ENCODE measurements at places on chromosomes 12 and 14.

DNA sequence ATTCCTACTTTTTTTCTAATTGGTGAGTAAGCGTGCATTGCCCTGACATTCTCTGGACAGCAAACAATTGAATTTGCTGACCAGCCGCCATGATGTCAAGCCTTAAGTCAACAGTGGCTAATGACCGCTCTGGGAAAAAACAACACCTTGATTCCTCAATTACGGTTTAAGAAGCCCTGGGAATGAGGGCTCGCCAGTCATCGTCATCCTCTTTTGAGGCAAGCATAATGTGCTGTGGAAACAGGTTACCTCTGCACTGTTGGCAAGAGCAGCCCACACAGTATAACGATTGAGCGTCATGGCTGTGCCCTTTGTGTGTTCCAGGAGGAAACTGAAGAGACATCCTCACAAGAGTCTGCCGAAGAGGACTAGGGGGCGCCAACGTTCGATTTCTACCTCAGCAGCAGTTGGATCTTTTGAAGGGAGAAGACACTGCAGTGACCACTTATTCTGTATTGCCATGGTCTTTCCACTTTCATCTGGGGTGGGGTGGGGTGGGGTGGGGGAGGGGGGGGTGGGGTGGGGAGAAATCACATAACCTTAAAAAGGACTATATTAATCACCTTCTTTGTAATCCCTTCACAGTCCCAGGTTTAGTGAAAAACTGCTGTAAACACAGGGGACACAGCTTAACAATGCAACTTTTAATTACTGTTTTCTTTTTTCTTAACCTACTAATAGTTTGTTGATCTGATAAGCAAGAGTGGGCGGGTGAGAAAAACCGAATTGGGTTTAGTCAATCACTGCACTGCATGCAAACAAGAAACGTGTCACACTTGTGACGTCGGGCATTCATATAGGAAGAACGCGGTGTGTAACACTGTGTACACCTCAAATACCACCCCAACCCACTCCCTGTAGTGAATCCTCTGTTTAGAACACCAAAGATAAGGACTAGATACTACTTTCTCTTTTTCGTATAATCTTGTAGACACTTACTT, 138.9 kb downstream of the HMGA2 start:
- DNase-seq = no peak

- no peak for DNase-seq
Measured at GRCh38 chr12:91741932-91742331, 403.7 kb downstream of the BTG1 start.

- no peak for DNase-seq
Measured at GRCh38 chr12:117231750-117232149, 41.5 kb upstream of the FBXO21 start.

DNA sequence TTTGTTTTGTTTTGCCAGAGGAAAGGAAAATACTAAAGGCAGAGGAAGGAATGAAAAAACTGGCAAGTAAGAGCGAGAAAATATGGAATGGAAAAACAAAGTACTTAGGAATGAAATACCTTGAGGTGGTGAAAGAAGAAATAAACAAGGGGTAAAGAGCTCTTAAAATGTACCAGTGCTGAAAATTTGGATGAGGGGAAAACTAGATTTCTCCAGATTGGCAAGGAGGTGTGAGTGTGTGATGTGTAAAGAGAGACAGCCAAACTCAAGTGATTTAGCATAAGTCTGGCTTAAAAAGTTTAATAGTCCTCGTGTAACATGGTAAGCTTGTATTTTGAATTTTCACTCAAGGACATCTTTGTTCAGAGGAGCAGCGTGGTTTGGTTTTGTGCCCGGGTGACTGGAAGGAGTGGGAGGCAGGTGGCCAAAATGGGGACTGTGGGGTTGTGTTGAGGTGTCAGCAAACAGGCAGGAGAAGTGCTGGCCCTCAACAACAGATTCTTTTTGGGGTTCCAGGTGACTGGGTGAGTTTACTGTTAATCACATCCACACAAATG, 102.7 kb downstream of the DACT1 start:
- no peak for DNase-seq

- DNase-seq = no peak
Measured at GRCh38 chr14:104965561-104966231, 12.5 kb downstream of the AHNAK2 start.

DNA sequence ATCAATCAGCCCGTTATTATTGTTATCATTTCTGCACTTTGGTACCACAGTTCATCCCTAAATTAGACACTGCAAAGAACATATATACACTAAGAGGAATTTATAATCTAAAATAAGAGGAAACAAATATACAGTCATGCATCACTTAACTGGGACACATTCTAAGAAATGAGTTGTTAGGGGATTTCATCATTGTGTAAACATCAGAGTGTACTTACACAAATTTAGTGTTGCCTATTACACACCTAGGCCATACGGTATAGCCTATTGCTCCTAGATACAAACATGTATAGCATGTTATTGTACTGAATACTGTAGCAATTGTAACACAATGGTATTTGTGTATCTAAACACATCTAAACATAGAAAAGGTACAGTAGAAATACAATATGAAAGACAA, 190.5 kb downstream of the BMP4 start:
- DNase-seq = no peak

DNA sequence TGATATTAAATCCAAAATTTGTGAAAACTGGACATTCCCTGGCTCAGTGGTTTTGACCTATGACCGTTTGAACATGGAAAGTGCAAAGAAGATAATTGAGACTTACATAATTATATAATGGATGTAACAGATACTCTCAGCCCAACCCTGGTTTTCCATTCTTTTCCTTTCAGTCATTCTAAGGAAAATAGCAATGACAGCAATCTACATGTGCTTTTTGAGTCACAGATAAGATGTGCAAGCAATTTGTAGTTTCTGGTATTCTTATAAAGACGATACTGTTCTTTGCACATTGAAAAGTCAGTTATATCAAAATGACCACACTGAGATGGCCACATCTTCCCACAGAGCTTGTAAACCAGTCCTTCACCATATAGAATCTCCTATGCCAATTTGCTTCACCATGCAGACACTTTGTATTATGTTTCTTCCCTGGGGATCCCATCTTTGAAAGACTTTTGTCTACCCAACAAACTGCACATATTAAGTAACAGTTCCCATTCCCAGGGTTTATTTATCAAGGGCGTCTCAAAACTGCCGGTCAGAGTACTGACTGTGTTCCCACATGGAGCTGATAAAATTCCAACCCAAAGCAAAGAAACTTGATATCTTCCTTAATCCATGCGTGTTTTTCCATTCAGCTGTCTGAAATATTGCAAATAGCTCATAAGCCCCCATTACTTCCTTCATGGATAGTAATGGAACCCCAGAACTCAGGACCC, 34.8 kb downstream of the PLXNC1 start:
- no peak for DNase-seq

GRCh38 chr12:108861878-108862587, 4.7 kb upstream of the SSH1 start:
- DNase-seq = no peak

GRCh38 chr12:57515934-57516541, 4.3 kb downstream of the DDIT3 start:
- DNase-seq = no peak

- DNase-seq = no peak
Measured at GRCh38 chr12:74656251-74656650, 118.6 kb downstream of the ATXN7L3B start.
